ENCODE measurements at places on chromosomes 4 and X.

DNA sequence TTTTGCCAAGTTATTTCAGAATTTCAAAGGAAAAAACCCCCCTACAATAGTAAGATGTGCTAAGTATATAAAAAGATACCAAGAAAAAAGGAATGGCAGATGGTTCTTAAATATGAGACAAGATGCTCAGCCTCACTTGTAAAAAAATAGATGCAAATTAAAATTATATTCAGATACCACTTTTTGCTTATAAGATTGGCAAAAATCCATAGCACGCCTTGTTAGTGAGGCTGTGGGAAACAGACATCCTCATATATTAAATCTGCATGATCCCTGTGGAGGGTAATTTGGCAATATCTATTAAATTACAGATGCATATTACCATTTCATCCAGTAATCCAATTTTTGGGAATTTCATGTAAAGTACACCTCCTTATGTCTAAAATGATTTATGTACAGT lies 62.5 kb upstream of the PDHA1 start:
- DNase-seq, result no peak

GRCh38 chr4:153912301-153912700 lies 123.4 kb upstream of the SFRP2 start:
- DNase-seq, result no peak

- no peak for DNase-seq
Measured at GRCh38 chrX:18643243-18643642, 28.7 kb downstream of the RS1 start.

GRCh38 chrX:151929126-151929525 lies 16.4 kb downstream of the MAGEA4 start:
- DNase-seq, result no peak

DNA sequence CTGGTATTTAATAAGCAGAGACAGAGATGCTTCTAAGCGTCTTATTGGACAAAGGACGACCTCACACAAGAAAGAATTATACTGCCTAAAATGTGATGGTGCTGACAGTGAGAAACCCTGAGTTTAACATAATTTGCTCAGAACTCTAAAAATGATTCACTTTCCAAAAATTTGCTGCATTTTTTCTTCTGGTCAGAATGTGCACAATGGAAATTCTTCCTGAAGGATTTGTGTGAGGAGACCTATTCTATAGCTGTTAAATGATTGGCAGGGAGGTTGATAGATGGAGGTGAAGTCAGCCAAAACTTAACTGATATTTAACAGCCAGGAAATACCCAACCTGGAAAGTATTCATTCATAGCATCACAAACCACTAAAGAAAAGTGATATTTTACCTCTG lies 1.7 kb downstream of the MAGEC3 start:
- no peak for DNase-seq

DNA sequence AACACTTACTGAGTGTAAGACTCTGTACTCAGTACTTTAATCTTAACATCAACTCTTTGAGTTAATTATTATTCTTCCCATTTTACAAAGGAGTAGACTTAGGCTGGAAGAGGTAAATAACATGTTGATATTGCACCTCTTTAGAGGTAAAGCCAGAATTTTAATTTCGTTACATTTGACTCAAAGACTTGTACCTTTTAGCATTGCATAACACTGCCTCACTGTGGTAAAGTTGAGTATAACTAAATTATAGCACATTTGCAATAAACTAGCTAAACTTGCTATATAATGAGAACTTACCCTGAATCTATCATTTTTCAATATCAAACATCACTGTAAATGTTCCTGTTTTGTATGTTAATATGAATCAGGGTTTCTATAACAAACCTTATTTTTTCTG lies 218.5 kb downstream of the PRR32 start:
- DNase-seq, result no peak

DNA sequence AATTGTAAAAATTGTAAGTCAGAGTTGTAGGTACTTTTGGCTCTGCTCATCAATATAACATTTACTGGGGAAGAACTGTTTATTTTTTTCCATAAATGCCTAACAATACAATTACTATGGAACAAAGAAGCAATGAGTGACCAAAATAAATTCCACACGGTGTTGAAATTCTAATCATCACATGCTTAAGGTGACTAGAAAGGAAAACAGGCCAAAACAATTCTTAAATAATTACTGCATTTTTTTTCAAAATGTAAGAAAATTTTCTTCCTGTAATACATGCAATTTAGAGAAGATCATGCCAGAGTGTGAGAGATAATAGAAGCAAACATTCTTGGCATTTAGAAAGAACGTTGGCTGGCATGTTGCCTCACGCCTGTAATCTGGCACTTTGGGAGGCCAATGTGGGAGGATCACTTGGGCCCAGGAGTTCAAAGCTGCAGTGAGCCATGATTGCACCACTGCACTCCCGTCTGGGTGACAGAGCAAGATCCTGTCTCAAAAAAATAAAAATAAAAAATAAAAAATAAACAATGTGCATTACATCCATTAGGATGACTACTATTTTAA lies 22.5 kb downstream of the C4orf46 start:
- no peak for DNase-seq

DNA sequence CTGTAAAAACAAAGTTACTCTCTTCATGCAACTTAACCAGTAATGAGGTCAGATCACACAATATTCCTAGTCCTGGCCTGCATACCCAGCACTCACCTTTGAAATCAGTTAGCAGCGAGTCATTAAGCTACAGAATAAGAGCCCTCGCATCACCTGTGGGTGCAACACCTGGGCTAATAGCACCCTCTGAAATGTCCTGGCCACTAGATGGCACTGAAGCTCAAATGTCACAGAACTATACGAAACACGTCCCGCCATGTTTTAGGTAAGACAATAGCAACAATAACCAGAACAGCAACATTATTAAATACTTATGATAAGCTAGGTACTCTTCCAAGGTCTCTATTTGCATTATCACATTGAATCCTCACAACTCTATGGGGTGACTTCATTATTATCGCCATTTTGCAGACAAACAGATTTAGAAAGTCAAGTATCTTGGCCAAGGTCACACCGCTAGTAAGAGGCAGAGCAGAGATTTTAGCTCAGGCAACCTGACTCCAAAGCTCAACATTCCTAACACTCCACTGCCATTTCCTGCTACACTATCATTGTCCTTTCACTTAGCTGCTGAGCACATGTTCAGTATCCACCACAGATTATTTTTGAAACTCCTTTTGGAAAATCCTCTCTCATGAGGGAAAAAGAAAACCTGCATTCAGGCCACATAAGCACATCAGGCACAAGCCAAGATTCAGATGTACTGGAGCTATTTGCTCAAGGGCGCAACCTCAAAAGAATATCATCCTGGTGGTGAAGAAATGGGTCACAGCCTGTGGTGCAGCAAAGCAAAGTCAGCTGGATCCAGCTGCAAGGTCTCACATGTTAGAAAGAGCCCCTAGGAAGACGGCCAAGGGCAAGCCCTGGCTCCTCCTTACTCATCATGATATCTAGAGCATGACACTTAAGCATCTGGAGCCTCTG lies 59.5 kb upstream of the KDR start:
- no peak for DNase-seq

GRCh38 chr4:101972791-101973190 lies 182.3 kb downstream of the BANK1 start:
- DNase-seq, result no peak

DNA sequence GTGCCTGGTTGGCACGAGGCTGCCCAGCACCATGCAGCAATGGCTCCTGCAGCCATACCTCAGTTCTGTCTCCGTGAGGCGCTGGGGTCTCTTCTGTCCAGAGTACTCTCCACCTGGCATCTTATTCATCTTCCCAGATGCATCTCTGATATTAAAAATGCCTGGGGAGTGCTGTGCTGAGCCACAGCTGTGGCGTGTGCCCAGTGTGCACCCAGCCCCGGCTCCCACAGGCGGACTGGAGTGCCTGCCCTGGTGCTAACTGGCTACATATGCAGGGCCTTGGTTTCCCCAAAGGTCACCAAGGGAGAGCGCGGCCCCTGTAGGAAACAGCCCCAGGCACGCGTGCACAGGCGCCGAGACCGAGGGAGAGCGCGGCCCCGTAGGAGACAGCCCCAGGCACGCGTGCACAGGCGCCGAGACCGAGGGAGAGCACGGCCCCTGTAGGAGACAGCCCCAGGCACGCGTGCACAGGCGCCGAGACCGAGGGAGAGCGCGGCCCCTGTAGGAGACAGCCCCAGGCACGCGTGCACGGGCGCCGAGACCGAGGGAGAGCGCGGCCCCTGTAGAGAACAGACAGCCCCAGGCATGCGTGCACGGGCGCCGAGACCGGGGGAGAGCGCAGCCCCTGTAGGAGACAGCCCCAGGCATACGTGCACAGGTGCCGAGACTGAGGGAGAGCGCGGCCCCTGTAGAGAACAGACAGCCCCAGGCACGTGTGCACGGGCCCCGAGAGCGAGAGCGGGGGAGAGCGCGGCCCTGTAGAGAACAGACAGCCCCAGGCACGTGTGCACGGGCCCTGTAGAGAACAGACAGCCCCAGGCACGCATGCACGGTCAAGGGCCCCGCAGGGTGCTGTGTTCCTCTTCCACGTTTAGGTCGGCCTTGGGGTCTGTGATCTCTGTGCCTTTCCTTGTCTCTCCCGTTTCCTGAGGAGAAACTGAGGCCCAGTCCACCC lies 14.5 kb downstream of the TMEM175 start:
- DNase-seq, result no peak

DNA sequence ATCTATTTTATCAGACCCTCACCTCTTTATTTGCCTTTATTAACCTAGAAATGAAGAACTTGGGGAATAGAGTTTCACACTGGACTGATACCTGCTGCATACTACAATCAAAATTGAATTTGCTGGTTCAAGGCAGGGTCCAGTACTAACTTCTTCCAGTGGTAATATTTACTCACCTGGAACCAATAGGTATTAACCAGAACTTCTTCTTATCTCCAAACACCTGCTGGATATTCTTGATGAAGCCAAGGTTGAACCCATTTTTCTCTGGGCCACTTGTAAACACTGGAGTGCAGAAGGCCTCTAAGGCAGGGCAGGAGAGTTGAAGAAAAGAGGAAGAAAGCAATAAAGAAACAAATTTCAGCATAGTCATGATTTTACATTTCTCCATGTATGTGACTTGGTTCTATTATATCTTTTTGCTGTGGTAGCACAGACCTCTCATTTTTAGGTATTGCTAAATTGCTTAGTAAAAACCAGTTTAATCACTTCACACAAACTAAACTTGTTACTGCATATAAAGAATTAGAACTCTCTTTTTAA lies 101.1 kb downstream of the ZDHHC15 start:
- DNase-seq, result no peak

GRCh38 chr4:54400802-54401201 lies 171.7 kb downstream of the PDGFRA start:
- DNase-seq, result peak; percentile 92

- DNase-seq, result no peak
Measured at GRCh38 chr4:105369988-105370387, 103.9 kb downstream of the PPA2 start.

GRCh38 chr4:83112231-83112630 lies 2.3 kb downstream of the PLAC8 start:
- DNase-seq, result no peak

DNA sequence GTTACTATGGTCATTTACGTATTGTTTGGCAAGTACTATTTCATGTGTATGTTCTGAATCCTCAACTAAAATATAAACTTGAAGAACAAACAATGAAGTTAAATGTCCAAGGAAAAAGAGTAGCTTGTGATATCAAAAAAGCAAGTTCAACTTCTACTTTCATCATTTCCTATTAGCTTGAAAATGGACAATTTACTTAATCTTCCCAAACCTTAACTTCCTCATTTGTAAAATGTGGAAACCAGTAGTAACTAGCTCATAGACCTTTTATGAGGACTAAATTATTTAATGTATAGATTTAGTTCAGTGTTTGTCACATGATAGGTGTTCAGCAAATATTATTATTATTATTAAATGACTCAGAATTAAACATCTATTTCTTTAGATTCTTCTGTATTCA lies 276.8 kb upstream of the TET2 start:
- no peak for DNase-seq

DNA sequence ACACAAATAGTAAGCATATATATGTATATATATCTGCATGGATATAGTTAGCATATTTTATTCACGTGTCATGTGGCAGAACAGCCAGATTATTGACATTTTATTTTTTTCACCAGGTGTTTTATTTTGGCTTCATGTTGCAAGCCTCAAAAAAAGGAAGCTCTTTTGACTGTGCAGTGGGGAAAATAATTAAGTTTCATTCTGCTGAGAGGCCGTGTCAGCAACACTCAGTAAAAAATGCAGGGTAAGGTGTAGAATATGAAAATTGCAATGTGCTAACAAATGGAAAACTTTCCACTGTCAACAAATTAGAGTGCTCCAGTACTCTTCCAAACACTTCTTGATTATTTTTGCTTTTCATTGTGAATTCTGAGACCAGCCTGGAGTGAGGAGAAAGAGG lies 511.5 kb downstream of the GLUD2 start:
- no peak for DNase-seq

DNA sequence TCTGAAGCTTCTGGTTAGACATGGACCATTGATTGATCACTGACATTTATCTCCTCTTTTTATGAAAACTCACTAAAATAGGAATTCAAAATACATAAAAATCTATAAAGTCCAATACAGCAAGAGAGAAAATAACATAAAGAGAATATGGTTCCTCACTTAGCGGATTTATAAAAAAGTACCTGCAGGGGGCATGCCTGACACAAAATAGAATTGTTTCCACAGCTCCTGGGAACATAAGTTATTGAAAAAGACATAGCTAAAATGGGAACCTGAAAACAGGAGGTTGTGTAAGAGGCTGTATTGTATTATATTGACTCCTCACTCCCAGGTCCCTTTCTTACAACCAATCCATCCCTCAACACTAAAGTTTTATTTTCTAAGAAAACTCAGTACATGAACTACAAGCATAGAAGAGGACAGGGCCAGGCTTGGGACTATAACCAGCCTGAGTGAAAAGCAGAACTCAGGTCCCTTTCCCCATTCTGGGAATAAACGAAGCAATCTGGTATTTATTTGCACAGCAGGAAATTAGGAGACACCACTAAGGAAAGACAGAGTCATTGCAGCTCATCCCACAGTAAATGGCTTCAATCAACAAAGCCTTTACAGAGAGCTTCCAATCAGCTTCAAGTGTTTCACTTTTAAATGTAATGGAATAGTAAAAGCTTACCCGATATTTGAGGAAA lies 121.1 kb upstream of the NDST4 start:
- peak; percentile 29 for DNase-seq

GRCh38 chr4:47425628-47426027 lies 37.9 kb downstream of the COMMD8 start:
- DNase-seq, result no peak

- DNase-seq, result no peak
Measured at GRCh38 chr4:10620935-10621488, 63.6 kb downstream of the CLNK start.

- DNase-seq, result no peak
Measured at GRCh38 chr4:3294401-3295241, 1.8 kb downstream of the RGS12 start.
